ENCODE measurements at places on chromosomes 13 and 19. TPM values are rescaled to one million over a fixed set of nuclear protein-coding genes. Genes with fewer than 3 reads are reported as not detected.

BST2 gene
- total RNA-seq: 110 TPM

ZNF260 gene
- 13.0 TPM for total RNA-seq

LILRA2 gene
- total RNA-seq: not detected

ZNF382 gene
- 8.7 TPM for total RNA-seq

SIAH3 gene
- under 0.01 TPM for total RNA-seq

TUBB4A gene
- total RNA-seq: not detected

SSC5D gene
- total RNA-seq: 2.1 TPM

SIGLEC8 gene
- not detected for total RNA-seq

MRPS31 gene
- total RNA-seq: 12.4 TPM

KIR2DL1 gene
- not detected for total RNA-seq

ZNF610 gene
- 2.1 TPM for total RNA-seq

NKPD1 gene
- total RNA-seq: 0.09 TPM

DAZAP1 gene
- total RNA-seq: 63.1 TPM

PDX1 gene
- not detected for total RNA-seq

URAD gene
- total RNA-seq: not detected

IGFL4 gene
- total RNA-seq: not detected

ZNF285 gene
- 2.8 TPM for total RNA-seq

EDNRB gene
- total RNA-seq: 0.45 TPM

ZFP28 gene
- 5.4 TPM for total RNA-seq

ATP4A gene
- not detected for total RNA-seq

ATP4B gene
- total RNA-seq: not detected

MAP3K10 gene
- total RNA-seq: 8.1 TPM

KLK6 gene
- 0.09 TPM for total RNA-seq

TRAPPC2B gene
- 6.5 TPM for total RNA-seq

OR10H5 gene
- not detected for total RNA-seq

PLK5 gene
- not detected for total RNA-seq

LILRB4 gene
- not detected for total RNA-seq

BSPH1 gene
- not detected for total RNA-seq

RFPL4A gene
- total RNA-seq: not detected

SERTM1 gene
- 0.47 TPM for total RNA-seq

ZNF541 gene
- 0.27 TPM for total RNA-seq

LINGO3 gene
- total RNA-seq: not detected
